ENCODE measurements at places on chromosomes 2 and 18.

- DNase-seq, result no peak
Observed at GRCh38 chr18:64956465-64956864, 794.3 kb upstream of the CDH7 start.

- peak; percentile 27 for DNase-seq
Observed at GRCh38 chr2:147572622-147573021, 272.2 kb upstream of the ACVR2A start.

DNA sequence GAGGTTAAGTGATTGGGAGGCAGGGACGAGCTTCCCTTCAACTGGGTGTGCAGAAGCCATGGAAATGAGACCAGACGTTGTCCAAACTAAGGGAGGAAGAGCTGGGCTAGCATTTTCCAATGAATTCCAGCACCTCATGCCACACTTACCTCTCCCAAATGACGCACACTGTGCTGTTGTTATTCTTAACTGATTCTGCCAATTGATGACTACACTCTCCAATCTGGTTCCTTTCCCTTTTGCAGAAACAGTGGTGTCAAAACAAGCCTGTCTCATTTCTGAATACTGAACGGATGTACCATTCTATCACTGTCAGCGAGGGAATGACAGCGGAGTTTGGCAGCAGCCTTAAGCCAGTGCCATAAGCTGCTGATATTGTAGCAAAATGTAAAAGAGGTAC is 380.5 kb upstream of the HNRNPA3 start:
- no peak for DNase-seq

GRCh38 chr2:1757567-1757966 is 13.3 kb upstream of the PXDN start:
- no peak for DNase-seq

DNA sequence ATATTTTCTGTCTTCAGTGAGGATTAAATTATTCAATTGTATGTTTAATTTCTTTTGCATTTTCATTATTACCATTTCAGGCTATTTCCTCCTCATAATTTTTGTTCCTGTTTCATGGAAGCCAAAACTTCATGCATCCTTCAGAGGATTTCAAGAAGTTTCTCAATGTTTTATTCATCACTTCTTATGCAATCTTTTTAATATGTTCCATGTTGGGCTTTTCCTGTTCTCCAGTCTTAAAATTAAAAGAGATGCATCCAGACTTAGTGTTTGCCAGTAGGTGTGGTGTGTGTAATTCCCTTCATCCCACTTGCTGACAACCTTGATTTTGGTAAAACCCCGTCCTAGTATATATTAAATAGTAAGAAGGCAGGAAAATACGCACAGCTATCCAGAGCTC is 190.0 kb downstream of the EN1 start:
- peak; percentile 19 for DNase-seq

GRCh38 chr2:138087751-138088593 is 123.7 kb downstream of the HNMT start:
- no peak for DNase-seq

DNA sequence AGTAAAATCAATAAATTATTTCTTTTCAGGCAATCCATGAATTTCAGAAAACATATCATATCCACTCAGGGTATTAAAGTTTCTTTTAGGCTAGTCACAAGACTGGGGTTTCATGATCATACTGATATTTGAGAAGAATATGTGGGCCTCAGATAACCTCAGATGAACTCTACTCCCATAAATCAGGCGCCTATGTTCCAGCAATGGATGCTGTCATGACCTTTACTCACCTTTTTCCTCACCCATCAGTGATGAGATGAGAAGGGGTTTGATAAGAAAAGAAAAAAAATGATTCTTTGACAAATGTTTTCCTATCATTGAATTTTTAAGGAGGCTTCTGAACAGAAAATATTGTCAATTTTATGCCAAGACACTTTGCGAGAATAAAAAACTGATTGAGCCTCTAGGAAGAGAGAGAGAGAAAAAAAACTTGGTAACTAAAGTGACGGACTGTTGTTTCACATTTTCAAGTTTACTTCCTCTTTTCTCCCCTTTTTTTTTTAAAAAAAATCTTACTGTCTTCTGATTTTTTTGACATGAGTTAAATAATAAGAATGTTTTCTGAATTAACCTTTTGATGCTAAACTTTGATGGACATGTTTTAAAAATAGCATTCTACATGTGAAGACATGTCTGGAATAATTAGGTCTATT is 309.1 kb upstream of the MAP2 start:
- peak; percentile 64 for DNase-seq

- no peak for DNase-seq
Observed at GRCh38 chr2:220078439-220078838, 451.0 kb downstream of the SLC4A3 start.

- no peak for DNase-seq
Observed at GRCh38 chr2:16860627-16861026, 195.0 kb upstream of the CYRIA start.

GRCh38 chr2:26852405-26853306 is 4.7 kb downstream of the DPYSL5 start:
- no peak for DNase-seq

DNA sequence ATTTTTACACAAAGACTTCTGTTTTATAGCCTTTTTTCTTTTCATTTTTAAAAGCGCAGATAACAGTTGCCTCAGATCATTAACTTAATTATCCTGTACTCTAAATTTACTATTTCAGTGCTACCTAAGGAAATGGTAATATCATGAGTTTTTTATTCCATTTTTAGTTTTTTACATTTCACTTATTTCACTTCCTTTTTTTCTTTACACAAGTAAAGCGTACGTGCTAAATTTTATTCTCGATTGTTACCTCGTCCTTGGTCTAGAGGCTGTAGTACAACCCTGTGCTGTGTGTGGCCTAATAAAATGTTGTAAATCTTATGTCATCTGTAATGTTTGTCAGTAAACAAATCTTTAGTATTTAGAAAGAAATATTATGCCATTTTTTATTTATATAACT is 49.2 kb downstream of the CRIM1 start:
- DNase-seq, result peak; percentile 37

DNA sequence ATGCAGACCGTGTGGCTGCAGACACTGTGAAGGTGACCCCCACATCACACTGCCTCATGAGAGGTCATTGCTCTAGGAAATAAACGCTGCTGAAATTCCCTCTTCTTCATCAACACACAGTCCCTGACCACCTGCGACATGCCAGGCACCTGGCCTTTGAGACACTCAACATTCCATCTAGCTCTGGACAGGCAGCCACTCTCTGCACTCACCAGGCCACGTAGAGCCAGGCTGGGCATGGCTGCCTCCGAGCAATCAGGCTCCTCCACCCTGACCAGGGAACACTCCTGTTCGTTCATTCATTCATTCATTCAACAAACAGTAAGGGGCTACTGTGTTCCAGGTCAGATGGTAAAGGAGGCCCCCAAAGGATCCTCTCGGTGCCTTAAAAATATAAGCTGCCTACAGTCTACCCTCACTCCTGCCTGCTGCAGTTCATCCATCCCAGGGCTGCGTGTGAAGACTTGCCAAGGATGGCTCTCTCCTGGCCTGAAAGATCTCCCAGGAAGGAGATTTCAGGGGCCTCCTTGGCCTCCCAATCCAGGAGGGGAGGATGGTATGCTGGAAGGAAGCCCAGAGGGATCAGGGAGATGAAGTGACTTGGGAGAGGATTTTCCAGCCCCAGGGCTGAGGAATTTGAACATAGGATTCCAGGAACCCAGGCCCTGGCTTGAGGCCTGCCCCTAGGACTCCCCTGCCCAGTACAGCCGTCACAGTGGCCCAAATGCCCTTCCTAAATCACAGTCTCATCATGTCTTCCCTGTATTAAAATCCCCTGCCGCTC is 66.7 kb downstream of the TNS1 start:
- DNase-seq, result no peak

GRCh38 chr2:236237468-236238190 is 26.6 kb downstream of the ASB18 start:
- no peak for DNase-seq

GRCh38 chr2:230930149-230930780 is 5.2 kb upstream of the GPR55 start:
- DNase-seq, result no peak

- no peak for DNase-seq
Observed at GRCh38 chr2:233705911-233706506, 6.7 kb upstream of the UGT1A5 start.
